ENCODE measurements at places on chromosomes 12 and 14. TPM values are rescaled to one million over a fixed set of nuclear protein-coding genes. Genes with fewer than 3 reads are reported as not detected.

GRCh38 chr12:6819106-6820030 lies 2.3 kb upstream of the GPR162 start:
- no peak overlapping the region for H3K27ac ChIP-seq
- no peak for DNase-seq
- no peak overlapping the region for H3K4me3 ChIP-seq
- H3K36me3 ChIP-seq, result no peaks in the 10 kb centered on the region

- no peak overlapping the region for H3K4me3 ChIP-seq
- H3K4me1 ChIP-seq, result peaks cover 3% of the 10 kb centered on the region
- H3K27ac ChIP-seq, result no peak overlapping the region
Measured at GRCh38 chr14:67668559-67668958, 5.9 kb downstream of the VTI1B start.

NR4A1 gene
- 75.2 TPM for polyA plus RNA-seq

SELPLG gene
- polyA plus RNA-seq, result 2.8 TPM

PLEKHD1 gene
- polyA plus RNA-seq, result 0.05 TPM

DNA sequence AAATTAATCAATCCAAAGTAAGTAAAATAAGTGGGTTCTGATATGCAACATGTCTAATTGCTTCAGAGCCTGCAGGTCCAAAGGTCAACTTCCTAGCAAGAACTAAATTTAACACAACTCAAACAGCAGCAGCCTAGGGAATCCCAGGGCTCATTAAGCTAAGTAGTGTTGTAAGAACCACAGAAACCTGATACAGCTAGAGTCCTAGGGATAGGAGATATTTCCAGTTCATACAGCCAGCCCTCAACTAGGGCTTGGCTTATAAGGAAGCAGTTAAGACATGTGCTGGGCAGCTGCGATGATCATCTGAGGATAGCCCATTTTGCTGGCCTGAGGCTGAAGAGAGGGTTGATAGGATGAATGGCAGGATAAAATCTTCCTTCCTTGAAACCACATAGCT lies at the start of gene OR4Q3:
OR4Q3 (plus strand) TSS at position 316 of the 400 bp plus-strand sequence.
- no peak within 1 kb of the TSS for H3K4me3 ChIP-seq
- no peaks in the 10 kb centered on the region for H3K27me3 ChIP-seq
- H3K36me3 ChIP-seq, result no peaks in the 10 kb centered on the region
- no peaks in the 10 kb centered on the region for H3K4me1 ChIP-seq
- DNase-seq, result no peak

KCNC2 gene
- not detected for polyA plus RNA-seq

DNA sequence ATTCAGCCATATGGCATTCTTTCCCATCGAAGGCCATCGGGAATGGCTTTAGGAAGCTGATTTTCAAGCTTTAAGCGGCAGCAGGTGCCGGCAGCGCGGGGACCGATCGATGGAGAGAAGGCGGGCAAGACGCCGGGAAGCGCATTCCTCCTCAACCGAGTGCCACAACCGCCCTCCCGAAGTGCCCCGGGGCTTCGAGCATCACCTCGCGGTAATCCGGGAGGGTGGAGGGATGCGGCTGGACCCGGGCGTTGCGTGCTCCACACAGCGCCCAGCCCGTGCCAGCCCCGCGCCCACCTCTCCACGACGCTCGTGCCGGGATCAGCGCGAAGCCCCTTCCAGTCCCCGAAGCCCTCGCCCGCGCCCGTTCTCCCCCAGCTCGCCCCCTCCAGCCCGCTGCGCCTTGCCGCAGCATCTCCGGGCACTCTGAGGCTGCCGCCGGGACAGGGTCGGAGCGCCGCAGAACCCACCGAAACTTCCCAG lies 3.2 kb downstream of the USP44 start:
- no peaks in the 10 kb centered on the region for H3K4me1 ChIP-seq
- no peak overlapping the region for H3K27ac ChIP-seq
- peak overlapping the region; percentile 65 for H3K4me3 ChIP-seq

GRCh38 chr12:68359674-68360073 lies 27.5 kb upstream of the MDM1 start:
- DNase-seq, result no peak
- no peaks in the 10 kb centered on the region for H3K36me3 ChIP-seq
- H3K4me3 ChIP-seq, result no peak overlapping the region
- H3K27me3 ChIP-seq, result no peaks in the 10 kb centered on the region
- no peaks in the 10 kb centered on the region for H3K4me1 ChIP-seq

HOXC12 gene
- not detected for polyA plus RNA-seq

Measured in SK-N-SH (cell line).